Stimulated activated CD8-positive, alpha-beta memory T cell treated with anti-CD3 and anti-CD28 coated beads, Interleukin-7, amount 100 ng/mL, for 4 hours (primary cell): ENCODE measurements at places on chromosomes 2 and 18.

DNA sequence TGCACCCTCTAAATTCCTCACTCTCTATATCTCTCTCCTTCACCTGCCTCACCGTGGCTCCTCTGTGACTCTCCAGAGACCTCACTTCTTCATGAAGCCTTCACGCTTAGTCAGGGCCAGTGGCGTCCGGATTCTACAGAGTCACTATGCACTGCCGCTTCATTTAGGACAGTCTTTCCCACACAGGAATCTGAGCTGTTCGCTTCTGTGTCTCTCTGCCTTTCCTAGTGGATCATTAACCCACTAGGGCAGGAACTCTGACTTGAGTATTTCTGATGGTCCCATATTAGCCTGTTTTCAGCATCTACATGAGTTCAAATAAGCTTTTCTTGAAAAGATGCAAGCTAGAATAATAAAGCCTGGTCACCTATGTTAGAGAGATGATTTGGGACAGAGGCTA lies 180.2 kb upstream of the DOK6 start:
- no peak for DNase-seq

DNA sequence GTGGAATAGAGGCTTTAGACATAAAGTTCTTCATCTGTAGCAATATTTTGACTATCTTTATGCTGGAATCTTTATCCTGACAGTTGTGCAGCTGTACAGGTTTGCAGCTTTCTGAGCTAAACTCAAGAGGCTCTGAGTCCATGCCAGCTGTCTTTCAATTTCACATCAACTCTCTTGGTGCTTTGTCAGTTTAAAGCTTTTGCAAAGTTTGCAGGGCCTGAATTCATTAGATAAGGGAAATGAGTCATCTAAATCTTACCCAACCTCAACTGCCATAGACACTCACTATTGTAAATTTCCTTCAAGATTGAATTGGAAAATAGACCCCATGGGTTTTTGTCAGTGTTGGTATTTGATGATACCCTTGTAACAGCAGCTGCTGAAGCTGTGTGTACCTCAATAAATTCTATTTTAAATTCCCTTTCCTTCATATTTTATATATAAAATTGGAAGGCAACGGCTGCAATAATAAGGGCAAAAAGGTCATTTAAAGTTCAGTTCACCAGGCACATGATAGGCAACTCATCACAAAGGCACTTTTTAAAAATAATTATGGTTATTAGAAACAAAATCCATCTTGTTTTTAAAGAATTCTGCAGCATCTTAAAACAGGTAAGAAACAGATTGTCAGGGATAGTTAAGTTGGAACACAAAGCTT lies 169.9 kb upstream of the SLC39A10 start:
- no peak for DNase-seq

DNA sequence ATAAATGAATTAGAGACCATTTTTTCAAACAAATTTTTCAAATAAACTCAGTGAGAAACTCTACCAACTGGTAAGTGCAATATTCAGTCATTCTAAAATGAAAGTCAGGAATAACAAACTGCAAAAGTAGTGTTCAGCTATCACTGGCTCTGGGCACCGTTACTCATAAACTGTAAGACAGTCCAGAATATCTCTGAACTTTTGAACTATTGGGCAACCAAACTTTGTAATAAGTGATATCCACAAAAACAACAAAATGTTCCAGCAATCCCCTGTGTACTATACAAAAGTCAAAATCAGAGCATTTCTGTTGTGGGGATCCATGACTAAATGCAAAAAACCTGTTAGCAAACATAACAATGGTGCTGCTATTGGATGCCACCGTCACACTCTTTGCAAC lies 56.3 kb downstream of the SLC25A12 start:
- DNase-seq: no peak

DNA sequence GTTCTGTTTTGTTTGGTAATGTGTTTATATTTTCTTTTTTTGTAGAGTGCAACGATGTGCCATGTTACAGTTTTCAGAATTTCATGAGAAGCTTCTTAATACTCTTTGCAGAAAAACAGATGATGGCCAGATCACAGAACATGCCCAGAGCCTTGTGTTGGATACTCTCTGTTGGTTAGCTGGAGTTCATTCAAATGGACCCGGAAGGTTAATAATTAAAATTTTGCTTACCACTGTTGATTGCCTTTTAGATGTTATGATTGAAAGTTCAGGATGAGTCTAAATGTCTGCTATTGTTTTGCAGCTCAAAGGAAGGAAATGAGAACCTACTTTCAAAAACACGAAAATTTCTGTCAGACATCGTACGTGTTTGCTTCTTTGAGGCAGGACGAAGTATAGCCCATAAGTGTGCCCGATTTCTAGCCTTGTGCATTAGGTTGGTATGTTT lies 85.2 kb downstream of the BIRC6 start:
- DNase-seq: no peak

GRCh38 chr2:31688282-31688681 lies 107.5 kb upstream of the SRD5A2 start:
- DNase-seq: no peak

DNA sequence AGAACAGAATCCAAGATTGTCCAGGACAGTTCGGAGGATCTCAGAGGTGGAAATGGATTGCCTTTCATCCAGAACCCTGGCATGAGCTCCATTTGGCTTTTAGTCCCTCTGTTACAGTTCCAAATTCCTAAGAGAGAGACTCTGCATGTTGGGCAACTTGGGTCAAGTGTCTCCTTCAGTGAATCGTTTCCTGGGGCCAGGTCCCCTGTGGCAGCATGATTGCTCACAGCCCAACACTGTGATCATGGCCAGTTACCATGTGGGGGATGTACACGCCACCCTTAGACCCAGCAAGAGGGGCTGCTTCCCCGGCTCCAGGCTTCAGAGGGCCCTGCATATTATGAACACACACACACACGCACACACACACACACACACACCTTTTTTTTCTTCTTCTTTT lies 118.6 kb upstream of the GLI2 start:
- no peak for DNase-seq

DNA sequence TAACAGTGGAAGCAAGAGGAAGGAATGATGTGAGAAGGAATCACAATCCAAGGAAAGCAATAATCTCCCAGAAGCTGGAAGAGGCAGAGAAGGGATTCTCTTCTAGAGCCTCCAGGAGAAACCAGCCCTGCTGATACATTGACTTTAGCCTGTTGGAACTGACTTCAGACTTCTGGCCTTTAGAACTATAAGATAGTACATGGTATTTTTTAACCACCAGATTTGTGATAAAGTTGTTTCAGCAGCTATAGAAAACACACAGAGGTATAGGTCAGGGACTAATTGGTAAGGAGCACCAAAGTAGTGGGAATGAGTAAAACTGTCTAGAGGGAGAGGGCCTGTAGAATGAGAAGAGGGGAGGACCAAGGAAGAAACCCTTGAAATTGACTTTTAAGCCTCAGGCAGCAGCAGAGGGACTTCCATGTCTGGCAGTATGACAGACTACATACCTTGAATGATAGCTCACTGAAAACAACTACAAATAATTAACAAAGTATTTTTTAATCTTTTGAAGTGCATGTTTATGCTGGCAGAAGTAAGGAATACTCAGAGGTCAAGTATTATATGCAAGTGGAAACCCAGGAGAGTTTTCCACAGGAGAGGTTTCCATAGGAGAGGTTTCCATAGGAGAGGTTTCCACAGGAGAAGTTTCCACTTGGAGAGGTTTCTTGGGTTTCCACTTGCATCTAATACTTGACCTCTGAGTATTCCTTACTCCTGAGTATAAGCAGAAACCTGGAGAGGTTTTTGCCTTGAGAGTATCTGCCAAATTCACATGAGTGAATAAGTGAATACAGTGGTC lies 33.8 kb upstream of the TMEM17 start:
- DNase-seq: no peak

- no peak for DNase-seq
Measured at GRCh38 chr2:218020966-218021535, 18.3 kb upstream of the TNS1 start.

GRCh38 chr2:155703917-155704316 lies 628.6 kb downstream of the NR4A2 start:
- DNase-seq: no peak

GRCh38 chr2:156192468-156192867 lies 140.1 kb downstream of the NR4A2 start:
- DNase-seq: no peak

DNA sequence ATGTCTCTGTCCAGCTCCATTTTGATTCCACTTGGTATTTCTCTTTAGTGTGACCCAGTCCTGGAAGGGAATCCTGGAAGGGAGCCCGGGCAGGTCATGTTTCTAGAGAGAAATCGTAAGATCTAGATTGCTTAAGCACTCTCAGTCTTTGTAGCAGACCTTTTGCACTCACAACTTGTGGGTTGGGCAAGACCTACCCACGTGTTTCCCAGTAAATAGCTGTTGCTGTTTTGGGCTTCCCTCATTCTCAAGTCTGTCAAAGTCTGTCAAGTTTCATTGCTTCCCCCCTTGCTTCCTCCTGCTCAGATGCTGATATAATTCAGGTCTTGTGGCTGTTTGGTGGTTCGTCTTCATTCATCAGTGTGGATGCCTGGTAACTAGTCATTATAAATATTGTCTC lies 17.4 kb upstream of the NEMP2 start:
- DNase-seq: no peak
